NK-92 treated with Interleukin-12 subunit alpha and Interleukin-12 subunit beta, amount 100 ng/mL, for 24 hours (cell line): ENCODE measurements at places on chromosomes 2 and 18.

DNA sequence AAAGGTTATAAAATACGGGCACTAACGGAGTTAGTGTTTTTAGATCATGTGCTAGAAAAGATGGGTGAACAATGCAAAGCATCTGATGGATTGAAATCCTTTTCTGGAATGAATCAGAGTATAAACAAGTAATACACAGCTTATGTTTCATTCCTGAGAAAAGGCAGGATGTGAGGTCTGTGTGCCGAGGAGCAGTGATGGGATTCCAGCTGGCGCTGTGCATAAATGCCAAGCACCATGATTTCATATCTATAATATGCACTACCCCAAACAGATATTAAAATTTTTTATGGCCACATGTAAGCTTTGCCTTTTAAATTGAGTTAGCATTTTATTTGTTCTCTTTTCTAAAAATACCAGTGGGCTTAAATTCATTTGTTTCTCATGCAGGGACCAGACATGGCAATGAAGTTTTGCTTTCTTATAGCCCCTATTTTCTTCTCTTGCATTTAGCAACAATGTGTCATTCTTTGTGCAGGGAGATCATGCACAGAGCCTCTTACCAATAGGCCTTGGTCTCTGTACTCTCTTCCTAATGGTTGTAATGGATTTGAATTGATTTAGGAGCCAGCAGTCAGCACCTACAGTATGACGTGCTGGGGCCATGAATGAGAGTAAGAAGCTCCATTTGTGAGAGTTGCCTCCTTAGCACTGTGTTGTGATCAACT lies 323.9 kb downstream of the SLC8A1 start:
- DNase-seq: no peak

- DNase-seq: no peak
These were observed 151.9 kb downstream of the RAB3GAP1 start for GRCh38 chr2:135203944-135204343.

GRCh38 chr2:157312866-157313486 lies 12.6 kb downstream of the ERMN start:
- no peak for DNase-seq

- no peak for DNase-seq
These were observed 40.0 kb upstream of the FRZB start for GRCh38 chr2:182906454-182906853.

DNA sequence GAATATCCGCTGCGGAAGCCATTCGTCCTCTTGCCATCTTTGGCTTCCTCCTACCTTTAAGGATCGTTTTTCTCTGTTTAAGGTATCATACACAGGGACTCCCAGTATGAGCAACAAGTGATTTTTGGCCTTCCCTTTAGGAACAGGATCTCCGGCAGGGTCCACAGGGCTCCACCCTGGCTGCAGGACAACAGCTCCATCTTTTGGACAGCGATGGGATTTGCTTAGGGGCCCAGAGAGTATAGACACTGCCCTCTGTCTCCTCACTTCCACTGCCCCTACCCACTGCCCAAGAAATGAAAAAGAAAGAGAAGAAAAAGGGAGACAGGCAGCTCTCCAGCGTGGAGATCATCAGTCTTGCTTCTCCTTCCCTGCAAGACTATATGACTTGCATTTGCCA lies 224.5 kb downstream of the UXS1 start:
- no peak for DNase-seq

DNA sequence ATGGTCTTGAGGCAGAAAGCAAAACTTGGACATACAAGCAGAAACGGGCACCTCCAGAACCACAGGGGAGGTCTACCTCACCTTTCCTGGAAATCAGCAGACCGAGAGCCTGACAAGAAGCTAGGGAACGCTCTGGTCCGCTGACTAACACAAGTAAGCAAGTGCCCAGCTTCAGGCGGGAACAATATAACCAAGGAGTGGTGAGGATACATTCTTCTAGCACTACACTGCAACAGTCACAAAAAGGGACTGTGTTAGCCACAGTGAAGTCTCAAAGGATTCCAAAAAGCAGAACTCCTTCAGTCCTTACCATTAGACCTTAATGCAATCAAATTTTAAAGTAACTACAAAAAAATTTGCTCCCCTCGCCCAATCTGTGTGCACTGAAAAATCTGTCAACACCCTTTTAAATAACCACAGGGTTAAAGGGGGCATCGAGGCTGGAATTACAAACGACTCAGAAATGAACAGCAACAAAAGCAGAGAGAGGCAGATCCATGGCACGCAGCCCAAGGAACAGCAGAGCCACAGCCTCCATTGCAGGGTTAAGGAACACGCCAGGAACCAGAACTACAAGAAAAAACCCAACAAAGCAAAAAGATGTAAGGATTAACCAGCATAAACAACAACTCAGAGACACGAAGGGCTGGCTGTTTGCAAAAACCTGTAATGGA lies 7.1 kb downstream of the THAP4 start:
- no peak for DNase-seq

GRCh38 chr18:24414349-24415003 lies 12.0 kb upstream of the IMPACT start:
- DNase-seq: no peak

DNA sequence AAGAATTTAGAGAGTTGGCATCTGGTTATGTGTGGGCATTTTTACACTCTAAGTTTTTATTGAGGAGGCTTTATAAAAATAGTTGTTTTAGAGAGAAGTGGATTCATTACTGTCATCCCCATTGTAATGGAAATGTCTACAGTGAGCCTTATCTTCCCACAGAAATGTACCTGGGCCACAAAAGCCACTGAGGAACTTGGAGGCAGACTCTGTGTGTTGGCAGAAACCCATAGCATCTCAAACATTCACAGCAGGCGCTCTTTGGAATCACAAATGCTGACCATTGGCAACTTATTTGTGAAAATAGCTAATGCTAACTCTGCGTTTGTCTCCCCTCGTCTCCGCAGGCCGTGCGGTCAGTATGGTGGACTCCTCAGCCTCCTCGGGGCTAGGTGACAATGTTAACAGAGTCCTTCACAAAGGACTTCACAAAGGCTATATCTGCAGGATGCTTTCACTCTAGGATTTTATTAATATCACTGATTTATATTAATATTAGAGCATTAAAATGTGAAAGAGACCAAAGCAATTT lies 689.1 kb upstream of the POU3F3 start:
- DNase-seq: no peak

DNA sequence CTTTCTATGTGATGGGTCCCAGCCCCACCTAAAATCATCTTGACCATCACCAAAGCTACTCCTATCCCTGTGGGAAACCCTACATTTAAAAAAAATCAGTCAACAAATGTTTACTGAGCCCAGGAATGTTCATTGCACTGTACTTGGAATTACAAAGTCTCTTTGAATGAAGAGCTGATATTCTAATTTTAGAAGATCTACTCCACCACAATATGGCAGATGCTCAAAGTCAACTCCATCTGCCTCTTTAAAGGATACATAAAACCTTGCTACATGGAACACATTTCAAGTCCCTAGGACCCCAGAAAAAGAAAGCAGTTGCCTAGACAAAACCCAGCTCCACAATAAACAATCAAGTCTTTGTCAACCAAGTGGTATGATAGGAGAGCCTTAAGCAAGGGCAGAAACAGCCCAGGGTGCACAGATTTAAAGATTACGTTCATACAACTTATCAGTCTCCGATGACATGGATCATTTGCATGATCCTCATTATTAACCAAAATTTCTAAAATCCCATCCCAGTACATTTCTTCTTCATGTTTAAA lies 234.3 kb upstream of the ACVR2A start:
- no peak for DNase-seq

- DNase-seq: no peak
These were observed 10.9 kb downstream of the TMEM87B start for GRCh38 chr2:112065966-112066365.

GRCh38 chr2:103135679-103136078 lies 373.8 kb downstream of the TMEM182 start:
- DNase-seq: no peak

DNA sequence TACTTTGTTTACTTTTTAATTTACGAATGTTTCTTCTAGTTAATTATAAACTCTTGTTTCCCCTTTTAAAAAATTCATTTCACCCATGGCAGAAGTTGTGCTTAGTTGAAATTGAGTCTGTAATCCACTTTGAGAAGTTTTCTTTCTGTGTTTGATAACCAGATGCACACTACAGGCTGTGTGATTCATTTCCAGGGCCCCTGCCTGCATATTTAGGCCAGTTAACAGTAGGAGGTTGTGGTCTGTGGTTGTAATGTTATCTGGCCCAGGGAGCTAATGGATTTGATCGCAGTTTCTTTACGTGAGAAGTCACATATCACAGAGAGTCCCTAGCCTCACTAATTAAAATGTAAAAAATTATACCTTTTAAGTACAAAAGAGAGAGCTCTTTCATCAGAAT lies 3.3 kb downstream of the CDH7 start:
- DNase-seq: peak; percentile 7

- no peak for DNase-seq
These were observed 843 bp downstream of the CYS1 start for GRCh38 chr2:10079266-10079869.

DNA sequence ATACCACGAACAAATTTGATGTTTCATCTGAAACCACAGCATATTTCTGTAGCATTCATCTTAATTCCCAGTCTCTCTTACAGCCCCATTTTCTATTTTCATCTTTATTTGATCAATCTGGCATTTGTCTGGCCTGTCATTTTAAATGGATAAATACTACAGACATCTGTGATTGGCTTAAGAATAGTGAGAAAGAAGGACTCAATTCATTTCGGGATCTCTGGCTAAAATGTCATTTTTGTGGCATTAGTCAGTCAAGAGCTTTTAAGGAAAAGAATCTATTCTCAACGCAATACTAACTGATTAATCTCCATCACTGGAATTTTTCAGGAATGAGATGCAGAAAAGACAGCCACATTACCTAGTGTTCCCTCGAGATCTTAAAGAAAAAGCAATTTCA lies 585.9 kb downstream of the IRS1 start:
- DNase-seq: no peak

- DNase-seq: no peak
These were observed 96.2 kb downstream of the GALNT3 start for GRCh38 chr2:165697748-165698443.

GRCh38 chr2:152022090-152022489 lies 76.8 kb downstream of the CACNB4 start:
- no peak for DNase-seq

GRCh38 chr2:113176696-113177355 lies 3.1 kb downstream of the PSD4 start:
- DNase-seq: no peak

- peak; percentile 92 for DNase-seq
These were observed at the start of gene RHBDD1 for GRCh38 chr2:226835796-226836547. RHBDD1 (plus strand) TSS chr2:226836054; CDS start chr2:226864694, 28,640 bp downstream.

- no peak for DNase-seq
These were observed 72.2 kb downstream of the PLB1 start for GRCh38 chr2:28568036-28568435.

DNA sequence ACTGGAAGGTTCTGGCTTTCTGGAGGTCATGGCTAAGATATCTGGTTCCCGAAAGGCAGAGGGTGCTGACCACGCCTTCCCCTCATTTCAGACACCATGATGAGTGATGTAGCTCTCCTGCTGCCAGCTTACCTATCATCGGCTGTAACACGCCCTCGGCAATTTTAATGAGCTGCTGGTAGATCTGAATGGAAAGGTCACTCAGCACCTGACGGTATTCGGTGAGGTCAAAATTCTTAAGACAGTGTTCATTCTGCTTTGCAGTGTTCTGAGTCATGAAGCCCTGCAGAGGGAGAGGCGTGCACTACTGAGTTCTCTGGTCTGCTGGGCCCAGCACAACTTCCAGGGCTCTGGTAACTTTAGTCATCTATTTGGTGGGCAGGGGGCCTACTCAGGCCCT lies 25.7 kb upstream of the ACAA2 start:
- DNase-seq: no peak

- peak; percentile 30 for DNase-seq
These were observed 1.3 kb downstream of the BCL2 start for GRCh38 chr18:63317982-63318888.

GRCh38 chr2:173891315-173892037 lies 73.7 kb downstream of the SP3 start:
- no peak for DNase-seq

GRCh38 chr2:68723181-68723580 lies 11.4 kb upstream of the ARHGAP25 start:
- no peak for DNase-seq

DNA sequence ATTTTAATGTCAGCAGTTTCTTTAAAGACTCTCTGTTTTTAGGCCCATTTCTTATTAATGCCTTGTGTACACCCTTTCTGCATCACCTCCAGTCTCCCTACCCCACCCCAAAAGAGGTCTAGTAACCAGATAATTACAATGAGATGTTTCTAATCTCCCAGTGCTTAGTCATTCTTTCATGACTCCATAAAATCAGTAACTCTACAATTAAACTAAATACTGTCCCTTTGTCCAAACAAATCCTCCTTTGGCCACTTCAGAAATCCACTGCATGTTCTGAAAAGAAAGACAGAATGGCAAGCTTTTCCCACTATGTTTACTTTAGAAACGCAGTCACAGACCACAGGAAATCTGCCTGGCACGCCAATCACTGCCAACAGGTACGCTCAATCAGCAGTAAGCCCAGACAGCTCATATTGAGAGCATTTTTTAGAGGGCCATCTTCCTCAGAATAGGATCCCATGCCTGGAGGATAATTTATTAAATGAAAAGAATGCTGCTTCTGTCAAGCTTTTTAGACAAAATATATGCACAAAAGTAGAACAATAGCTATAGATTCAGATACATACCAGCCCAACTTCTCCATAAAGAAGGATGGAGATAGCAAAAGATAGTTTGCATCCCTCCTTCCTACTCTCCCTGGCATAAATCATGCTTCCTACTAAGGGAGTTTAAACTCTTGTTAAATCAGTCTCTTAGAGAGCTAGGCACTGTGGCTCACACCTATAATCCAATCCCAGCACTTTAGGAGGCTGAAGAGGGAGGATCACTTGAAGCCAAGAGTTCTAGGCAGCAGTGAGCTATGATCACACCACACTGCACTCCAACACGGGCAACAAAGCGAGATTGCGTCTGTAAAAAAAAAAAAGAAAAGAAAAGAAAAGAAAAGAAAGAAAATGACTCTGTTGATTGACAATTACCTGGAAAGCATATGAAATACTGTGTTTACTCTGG lies 14.6 kb downstream of the CLASP1 start:
- no peak for DNase-seq

DNA sequence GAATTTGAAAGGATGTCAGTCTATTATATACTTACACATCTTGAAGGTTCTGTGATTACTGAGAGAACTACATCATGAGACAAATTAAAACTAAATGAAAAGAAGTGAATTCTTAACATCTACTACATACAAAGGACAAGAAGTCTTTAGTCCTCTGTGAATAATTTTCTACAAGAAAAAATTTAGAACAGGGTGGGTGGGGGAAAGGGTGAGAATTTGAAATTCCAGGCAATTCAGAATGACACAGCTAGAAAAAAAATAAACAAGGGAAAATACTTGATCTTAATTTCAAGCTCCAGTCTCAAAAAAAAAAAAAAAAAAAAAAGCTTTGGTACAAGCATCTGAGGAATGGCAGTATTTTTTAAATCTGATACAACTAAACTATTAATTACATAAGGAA lies 15.5 kb downstream of the CUL3 start:
- DNase-seq: no peak

GRCh38 chr18:8461544-8461943 lies 147.7 kb upstream of the RAB12 start:
- no peak for DNase-seq

- no peak for DNase-seq
These were observed 66.7 kb upstream of the HPCAL1 start for GRCh38 chr2:10235909-10236550.
